ENCODE measurements at places on chromosomes 3 and 15.

DNA sequence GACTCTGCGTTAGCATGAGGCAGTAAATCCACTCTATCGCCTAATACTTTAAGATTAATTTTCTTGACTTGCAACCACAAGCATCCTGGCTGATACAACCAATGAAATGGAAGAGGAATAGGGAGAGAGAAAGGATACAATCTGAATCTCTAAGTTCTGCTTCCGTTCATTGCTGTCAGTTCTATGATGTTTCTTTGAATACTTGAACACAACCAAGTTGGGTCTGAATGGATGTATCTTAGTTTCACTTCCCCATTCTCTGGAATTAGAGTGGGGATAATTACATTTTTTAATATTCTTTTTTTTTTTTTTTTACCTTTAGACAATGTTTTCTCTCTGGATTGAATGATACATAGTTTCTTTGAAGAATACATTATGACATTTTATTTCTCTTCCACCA, 22.9 kb downstream of the PDE8A start:
- no peak for DNase-seq

DNA sequence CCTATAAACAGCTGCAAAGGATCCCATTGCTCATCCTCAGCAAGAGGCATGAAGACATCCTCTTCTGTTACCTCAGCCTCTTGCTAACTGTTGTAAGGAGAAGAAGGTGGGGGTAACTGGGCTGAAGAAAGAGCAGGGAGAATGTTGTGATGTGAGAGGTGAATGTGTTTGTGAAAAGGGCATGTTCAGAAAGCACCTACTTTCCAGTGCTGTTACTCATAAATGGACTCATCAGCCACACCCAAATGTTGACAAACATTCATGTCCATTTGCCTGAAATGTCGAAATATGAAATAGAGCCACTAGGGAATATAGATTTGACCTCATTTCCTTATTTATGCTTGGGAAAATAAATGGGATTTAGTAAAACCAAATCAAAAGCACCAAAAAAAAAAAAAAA, 12.6 kb downstream of the SLC24A1 start:
- DNase-seq, result no peak

DNA sequence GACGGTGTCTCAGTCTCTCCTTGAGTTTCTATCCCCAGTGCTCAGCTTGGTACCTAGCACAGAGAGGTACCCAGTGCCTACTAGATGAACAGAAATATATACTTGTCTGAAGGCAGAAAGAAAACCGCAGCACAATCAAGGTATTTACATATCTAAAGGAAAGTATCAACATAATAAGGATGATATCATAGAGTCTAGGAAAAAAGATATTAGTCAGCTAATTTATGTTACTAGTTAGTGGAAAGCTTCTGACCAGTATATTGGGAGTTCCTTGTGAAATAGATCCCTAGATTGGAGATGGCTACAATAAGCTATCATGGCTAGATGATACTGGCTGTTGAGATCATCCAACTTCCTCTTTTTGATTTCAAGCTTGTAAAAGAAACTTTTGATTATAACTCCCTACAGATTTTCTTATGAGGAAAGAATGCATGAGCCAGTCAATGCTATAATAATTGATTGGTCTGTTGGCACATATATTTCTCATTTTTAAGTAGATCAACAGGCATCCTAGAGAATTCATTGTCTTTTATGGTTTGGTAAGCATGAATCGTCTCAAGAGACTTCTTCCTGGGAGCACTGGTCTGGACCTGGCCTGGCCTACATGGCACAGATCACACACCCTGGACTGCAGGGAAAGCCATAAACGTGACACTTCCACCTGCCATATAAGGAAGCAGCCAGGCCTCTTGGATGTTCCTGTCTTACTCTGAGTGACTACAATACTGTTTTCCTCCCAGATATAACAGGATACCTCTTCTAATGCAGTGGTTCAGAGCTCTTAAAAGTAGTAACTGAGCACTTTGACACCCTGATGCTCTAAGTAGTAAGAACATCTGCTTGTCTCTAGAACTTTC, 60.7 kb downstream of the IMPG2 start:
- no peak for DNase-seq

- DNase-seq, result no peak
Measured at GRCh38 chr3:98733812-98734281, 29.3 kb upstream of the ST3GAL6 start.

All from DMS79 (cell line).